NCI-H1092 treated with DMSO at 0.1 percent for 48 hours (cell line): ENCODE measurements at places on chromosomes 12 and 14.

DNA sequence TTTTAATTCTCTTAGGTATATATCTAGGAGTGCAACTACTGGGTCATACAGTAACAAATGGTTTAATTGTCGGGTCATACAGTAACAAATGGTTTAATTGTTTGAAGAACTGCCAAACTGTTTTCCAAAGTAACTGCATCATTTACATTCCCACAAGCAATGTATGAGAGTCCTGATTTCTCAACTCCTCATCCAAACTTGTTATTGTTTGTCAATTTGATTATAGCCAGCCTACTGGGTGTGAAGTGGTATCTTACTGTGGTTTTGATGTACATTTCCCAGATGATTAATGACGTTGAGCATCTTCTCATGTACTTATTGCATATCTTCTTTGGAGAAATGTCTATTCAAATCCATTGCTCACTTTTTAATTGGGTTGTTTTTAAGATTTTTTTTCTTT, 67.6 kb upstream of the CFL2 start:
- DNase-seq, result no peak

DNA sequence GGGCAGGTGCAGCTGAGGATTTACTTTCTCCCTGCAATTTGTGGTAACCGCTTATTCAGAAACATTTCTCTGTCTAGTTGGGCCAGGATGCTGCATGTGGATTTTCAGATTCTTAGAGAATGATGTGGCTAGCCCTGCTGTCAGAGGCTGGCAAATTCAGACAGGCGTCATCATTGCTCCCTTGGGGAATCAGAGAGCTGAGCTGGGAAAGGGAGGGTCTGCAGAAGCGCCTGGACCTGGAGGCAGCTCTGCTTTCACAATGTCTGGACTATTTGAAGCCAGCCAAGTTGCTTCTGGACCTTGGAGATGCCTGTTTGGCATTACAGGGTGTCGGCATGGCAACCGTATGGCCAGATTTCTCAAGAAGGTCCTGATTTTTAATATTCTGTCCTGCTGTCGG, 3.4 kb downstream of the GALNT16 start:
- DNase-seq, result no peak

DNA sequence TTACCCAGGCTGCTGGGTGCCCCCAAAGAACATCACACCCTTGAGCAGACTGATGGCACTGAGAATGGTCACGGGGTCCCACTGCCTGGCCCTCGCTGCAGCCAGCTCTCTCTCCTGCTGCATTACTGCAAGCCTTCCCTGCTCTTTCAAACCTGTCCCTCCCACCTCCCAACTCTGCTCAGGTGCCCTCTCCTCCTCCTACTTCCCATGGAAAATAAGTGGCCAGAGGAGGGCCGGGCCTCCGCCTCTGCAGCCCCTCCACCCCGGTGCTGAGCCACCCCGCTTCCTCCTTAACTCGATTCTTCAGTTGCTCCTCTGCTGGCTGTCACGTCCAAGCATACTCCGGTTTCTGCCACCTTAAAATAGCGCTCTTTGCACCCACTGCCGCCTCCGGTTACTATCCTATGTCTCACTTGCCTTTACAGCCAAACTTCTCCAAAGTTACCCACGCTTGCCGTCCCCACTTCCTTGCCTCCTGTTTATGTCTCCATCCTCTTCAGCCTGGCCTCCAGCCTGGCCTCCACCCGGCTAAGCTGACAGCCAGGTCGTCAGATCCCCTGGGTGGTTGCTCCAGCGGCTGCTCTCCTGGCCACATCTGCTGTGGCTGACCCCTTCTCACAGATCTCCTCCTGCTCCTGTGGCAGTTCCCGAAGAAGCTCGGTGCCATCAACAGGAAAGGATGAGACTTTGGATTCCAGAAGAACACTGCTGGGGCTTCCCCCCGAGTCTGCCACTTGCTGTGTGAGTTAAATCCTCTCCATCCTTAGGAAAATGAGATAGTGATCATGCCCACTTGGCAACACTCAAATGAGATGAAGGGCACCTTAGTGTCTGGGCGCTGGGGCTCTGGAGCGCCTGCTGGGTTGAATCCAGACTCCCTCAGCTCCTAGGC, 7.7 kb downstream of the SMIM41 start:
- no peak for DNase-seq

DNA sequence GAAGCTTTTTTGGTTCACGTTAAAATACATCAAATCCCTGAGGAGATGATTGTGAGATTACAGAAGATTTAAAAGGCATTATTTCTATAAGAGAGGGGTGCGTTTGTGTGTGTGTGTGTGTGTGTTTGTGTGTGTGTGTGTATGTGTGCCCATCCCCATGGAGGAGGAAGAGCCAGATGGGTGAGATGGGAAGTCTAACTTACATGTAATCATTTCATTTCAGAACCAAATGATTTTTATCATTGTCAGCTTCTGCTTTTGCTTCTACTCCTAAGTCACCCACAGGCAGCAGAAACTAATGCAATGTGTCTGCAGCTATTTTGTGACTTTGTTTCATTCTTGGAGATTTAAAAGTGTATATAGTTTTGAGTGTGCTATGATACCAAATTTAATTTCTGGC, 68.7 kb downstream of the SLC4A8 start:
- no peak for DNase-seq

DNA sequence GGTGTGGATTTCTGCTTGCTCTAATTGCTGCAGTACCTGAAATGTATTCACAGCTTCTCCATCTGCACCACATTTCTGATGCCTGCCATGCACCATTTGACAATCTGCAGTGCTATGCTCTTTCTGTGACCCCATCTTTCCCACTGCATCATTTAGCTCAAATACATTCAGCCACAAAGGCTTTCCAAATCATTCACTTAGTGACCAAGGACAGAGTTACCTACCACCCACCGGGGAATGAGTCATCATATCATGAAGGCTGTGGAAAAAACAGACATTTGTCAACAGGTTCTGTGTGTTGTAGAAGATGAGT, 465.5 kb upstream of the ATP2B1 start:
- DNase-seq, result no peak

DNA sequence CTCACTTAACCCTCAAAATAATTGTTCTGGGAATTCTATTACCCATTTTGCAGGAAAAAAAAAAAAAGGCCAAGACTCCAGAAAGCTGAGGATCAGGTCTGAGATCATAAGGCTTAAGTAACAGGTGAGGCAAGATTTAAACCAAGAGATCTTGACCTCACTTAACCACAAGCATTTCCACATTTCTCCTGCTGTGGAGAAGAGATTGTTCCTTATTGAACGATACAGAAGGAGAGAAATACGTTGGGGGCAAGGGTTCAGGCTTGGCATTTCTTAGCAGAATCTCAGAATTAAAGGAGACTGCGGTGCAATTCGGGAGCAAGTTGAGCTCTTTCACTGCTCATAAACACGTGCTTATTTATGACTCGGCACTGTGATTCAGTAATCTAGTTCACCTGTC, 885.3 kb upstream of the TMEM132C start:
- no peak for DNase-seq

DNA sequence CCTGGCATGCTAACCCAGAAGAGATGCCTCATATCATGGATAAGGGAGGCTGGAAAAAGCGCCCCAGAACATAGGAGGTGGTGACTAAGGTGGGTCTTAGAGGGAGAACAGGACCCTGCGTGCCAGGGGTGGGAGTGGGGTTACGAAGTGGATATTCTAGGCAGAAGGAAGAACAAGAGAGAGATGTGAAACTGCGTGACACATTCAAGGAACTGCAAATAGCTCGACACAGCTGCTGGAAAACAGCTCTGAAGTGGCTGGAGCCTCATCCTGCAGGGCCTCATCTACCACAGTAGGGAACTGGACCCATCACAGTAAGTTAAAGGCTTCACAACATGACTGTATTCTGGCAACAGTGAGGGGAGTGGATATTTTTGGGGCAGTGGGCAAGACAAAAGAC, 61.1 kb downstream of the RNF34 start:
- DNase-seq, result no peak

DNA sequence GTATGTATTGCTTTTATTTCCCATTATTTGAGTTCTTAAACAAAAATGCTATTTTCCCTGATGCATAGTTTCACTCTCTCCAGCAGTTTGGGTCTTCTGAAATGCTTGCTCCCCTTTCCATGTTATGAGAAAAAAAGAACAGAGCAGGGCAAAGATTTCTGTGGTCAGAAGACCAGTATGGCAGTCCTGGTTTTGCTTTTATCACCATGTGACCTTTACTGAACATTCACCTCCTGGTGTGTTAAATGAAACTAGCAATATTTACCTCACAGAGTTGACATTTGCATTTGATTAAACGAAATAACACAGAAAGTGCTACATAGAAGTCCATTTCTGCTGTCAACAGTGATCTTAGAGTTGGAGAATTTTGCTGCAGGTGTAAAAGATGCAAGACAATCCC, 141.0 kb upstream of the G2E3 start:
- DNase-seq, result no peak

GRCh38 chr12:7042842-7043241, 17.7 kb upstream of the C1S start:
- DNase-seq, result peak; percentile 7

GRCh38 chr12:29187756-29188155, 38.7 kb downstream of the FAR2 start:
- DNase-seq, result no peak

- DNase-seq, result no peak
Measured at GRCh38 chr12:12365931-12366431, 9.1 kb downstream of the BORCS5 start.

DNA sequence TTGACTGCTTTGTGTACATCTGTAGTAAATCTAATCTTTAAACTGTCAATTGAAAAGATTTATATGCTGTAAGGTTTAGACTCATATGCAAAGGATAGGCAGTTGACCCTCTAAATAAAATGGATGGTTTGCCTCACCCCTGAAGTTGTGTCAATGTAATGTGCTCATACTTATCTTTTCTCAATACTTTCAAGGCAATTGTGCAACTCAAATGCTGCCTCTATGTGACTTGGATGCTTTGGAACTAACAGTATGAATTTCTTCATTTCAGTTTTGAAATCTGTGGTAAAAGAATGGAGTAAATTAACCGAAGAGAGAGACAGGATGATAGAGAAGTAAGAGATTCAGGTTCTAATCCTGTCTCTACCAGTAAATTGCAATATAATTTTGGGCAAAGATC, 9.7 kb downstream of the PDE6H start:
- no peak for DNase-seq

GRCh38 chr12:9391815-9392214, 183.6 kb upstream of the PZP start:
- no peak for DNase-seq

DNA sequence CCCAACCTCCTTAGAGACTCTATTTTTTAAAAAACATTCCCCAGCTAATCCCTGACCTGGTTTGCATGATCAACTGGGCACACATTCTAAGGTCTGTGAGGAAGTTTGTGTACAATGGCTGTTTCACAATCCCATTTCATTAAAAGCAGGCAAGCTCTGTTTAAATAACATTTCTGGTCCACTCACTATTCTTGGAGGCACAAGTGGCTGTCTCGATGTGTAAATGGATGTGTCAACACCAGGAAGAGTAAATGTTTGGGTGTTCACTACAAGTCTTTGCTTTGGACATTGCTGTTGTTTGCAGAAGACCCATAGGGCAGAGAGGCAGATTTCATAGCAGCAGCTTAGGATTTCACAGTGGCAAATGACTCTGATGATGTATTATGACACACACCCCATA, 98.3 kb downstream of the PDZRN4 start:
- peak; percentile 49 for DNase-seq

DNA sequence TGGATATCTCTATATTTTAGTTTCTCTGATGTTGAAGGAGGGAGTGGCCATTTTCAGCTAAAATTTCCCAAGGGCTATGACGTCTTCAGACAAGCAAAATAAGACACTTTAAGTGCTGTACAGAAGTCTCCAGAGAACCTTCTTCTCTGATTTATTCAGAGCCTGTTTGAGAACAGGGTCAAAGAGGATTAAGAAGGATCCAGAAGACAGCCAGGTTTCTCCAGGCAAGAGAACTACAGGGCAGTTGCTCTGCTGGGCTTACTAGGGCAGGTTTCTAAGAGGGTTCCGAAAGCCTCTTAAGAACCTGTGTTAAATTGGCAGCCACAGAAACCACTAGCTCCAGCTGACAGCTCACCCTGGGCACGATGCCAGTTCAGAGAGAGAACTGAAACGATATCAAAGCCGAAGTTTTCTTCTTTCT, 1.2 kb downstream of the MGP start:
- peak; percentile 72 for DNase-seq

DNA sequence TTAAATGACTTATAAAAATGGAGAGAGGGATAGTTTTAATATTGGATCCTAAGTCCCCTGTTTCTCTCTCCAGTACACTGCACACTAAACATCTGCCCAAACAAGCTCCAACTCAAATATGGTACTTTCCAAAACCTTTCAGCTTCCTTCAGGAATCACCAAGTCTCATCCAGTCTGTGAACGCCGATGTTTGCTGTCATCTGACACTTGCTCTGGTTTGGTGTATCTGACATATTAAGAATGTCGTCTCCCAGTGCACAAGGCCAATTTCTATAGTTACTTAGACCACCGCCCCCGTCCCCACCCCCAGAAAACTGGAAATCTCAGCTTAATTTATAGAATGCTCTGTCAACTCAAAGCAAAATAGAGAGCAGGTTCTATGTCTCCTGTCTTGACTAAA, 5.0 kb upstream of the MGP start:
- DNase-seq, result no peak
